ENCODE measurements at places on chromosomes 4 and X.

DNA sequence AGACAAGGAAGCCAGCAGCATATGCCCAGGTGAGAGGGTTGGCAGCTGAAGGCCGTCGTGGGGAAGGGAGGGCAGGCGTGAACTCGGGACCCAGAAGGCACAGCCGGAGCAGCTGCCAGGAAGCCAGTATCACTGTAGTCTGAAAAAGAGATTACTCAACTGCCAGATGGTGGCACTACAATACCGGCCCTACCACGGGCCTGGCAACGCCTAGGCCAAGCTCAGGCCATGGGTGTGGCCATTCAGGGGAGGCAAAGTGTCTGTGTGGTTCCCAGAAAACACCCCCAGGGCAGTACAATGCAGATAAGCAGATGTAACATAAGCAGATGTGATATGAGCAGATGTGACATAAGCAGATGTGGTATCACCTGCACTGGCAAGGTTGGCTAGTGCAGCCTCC is 236.0 kb downstream of the AFAP1 start:
- no peak for DNase-seq

- no peak for DNase-seq
These were observed 101.6 kb upstream of the OTUD4 start for GRCh38 chr4:145281951-145282350.

DNA sequence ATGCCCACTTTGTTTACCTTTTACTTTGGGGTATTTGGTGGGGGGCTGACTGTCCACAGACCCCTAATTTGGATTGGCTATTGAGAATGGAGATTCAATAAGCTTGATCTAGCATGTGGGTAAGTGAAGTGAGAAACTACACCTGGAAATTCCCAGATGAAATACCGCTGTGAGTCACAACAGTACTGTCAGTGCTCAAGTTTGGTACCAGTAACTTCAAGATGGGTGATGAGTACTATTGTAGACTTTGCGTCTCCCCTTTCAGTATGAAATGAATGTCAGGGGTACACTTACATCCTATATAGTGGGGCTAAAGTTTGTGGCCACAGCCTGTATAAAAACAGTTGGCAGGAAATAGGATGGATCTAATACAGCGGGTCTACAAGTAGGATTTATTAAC is 33.3 kb downstream of the HMGN5 start:
- DNase-seq = no peak

DNA sequence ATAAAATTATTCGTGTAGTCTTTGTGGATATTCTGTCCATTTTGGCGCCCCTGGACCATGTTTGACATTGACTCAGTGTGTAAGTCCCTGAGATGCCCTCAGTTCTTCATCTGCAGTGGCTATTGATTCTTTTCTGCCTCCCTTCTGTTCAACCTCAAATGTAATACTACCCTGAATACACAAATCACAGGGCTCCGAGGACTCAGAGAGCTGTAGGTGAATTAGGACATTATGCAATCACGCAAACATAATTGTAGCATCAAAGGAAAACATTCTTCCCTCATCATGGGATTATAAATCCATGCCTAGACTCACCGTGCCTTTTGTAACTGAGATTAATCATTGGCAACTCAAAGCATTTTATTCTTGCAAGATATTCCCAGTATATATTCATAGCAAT is 161.4 kb upstream of the PACRGL start:
- DNase-seq = no peak

DNA sequence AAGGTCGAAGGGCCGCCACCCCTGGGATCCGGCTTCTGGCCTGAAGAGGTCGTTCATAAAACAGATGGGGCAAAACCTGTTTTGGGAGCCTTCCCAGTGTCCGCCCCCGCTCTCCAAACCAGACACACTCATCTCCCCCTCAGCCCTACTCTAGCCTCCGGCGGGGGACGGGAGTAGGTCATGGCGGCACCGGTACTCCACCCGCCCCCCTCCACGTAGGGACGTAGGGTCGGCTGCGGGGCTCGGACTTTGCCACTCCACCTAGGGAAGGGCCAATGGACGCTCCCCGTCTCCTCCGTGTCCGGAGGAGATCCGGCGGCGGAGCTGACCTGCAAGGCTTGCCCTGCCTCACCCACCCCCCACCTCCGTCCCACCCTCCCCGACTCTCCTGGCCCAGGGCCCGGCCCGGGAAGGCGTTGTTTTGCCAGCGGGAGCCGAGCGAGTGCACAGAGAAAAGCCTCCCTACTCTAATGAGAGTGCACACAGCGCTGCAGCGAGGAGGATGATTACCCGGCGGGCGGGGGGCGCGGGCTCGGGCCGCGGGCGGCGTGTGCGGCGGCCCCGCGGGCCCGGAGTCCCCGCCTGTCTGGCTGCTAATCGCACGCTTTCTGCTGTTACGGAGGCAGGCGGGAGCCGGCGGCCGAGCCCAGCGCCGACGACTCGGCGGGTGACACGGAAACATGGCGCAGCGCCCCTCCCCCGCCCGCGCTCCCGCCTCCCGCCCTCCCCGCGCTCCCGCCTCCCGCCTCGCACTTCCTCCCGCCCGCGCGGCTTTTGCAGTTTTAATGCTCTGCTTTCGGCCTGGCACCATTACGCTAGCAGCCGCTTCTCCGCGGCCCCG is 8.3 kb upstream of the BCOR start:
- no peak for DNase-seq

- no peak for DNase-seq
These were observed 515.7 kb downstream of the BCOR start for GRCh38 chrX:39582091-39582490.

DNA sequence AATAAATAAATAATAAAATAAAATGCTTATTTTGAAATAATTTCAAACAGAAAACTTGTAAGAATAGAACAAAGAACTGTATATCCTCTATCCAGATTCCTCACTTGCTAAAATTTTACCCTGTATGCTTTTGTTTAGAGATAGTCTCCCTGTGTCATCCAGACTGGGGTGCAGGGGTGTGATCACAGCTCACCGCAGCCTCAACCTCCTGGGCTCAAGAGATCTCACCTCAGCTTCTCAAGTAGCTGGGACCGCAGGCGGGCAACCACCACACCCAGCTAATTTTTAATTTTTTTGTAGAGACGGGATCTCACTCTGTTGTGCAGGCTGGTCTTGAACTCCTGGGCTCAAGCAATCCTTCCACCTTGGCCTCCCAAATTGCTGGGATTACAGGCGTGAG is 17.5 kb upstream of the ARAF start:
- DNase-seq = no peak

- no peak for DNase-seq
These were observed 92.3 kb upstream of the SHOX start for GRCh38 chrX:538311-538710.

DNA sequence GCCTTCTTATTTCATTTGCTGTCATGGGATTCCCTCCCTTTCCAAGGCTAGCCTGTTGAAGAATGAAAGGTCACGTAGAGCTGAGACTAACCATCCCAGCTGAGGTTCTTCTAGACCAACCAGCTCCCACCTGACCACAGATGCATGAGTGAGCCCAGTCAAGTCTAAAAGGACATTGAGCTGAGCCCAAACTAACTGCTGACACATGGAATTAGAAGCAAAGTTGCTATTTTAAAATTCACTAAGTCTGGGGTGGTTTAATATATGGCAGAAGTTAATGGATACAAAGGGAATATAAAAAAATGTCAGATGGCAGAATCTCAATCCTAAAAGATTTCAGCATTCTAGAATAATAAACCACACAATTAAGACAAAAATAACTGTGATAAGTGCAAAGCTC is 118.9 kb upstream of the RASGEF1B start:
- no peak for DNase-seq

DNA sequence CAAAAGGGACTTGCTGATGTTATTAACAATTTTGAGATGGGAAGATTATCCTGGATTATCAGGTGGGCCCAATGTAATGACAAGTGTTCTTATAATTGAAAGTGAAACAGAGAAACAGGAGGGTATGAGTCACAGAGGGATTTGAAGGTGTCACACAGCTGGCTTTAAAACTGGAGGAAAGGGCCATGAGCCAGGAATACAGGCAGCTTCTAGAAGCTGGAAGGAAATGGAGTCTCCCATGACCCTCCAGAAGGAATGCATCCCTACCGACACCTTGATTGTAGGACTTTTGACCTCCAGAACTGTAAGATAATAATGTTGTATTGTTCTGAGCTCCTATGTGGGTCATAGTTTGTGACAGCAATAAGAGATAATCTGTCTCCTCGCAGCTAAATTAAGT is 98.0 kb upstream of the STIM2 start:
- DNase-seq = no peak

GRCh38 chr4:128337863-128338262 is 50.2 kb upstream of the PGRMC2 start:
- no peak for DNase-seq

- no peak for DNase-seq
These were observed 3.9 kb upstream of the SULT1B1 start for GRCh38 chr4:69764311-69764710.

GRCh38 chr4:177451108-177451500 is 8.9 kb upstream of the AGA start:
- DNase-seq = no peak

DNA sequence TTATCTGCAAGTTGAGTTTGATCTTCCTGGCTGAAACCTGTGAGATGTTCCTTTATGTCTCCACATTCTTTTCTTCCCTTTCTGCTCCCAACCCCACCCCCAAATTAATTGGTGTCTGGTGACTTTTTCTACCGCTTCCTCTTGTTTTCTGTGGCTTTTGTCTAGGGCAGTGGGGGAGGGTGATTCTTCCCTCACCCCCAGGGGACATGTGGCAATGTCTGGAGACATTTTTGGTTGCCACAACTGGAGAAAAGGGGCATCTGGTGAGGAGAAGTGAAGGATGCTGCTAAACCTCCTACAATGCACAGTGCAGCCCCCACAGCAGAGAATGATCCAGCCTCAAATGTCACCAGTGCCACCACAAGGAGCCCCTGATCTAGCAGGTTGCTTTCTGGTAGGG is 152.9 kb downstream of the NHS start:
- no peak for DNase-seq

- no peak for DNase-seq
These were observed 15.4 kb downstream of the TSPAN5 start for GRCh38 chr4:98642991-98643426.

GRCh38 chr4:39548425-39549067 is 21.3 kb upstream of the UGDH start:
- no peak for DNase-seq

- no peak for DNase-seq
These were observed 103.5 kb downstream of the TMA16 start for GRCh38 chr4:163598028-163598427.

DNA sequence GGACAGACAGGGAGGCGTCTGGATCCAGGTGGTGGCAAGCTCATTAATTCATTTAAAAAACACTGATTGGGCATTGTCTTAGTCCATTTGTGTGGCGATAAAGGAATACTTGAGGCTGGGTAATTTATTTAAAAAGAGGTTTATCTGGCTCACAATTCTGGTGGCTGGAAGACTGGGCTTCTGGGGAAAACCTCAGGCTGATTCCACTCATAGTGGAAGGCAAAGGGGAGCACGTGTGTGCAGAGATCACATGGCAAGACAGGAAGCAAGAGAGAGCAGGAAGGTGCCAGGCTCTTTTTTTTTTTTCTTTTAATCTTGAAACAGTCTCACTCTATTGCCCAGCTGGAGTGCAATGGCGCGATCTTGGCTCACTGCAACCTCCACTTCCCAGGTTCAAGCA is 100.2 kb upstream of the METTL14 start:
- DNase-seq = no peak

- no peak for DNase-seq
These were observed 139.5 kb upstream of the NOCT start for GRCh38 chr4:138875891-138876608.

GRCh38 chr4:42615131-42615763 is 41.7 kb downstream of the ATP8A1 start:
- no peak for DNase-seq

DNA sequence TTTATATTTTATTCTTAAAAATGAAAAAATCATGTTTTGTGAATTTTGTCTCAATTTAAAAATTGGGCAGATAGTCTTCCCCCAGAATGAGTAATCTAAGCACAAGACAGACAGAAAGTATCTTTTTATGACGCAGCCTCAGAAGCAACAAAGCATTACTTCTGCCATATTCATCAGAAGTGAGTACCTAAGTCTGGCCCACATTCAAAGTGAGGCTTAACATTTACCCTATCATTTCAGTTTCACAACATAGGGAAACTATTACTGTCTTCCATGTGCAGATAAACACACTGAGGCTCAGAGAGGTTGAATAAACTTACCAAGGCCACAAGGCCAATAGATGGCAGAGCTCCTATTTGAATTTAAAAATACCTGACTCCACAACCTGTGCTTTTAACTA is 4.4 kb upstream of the PRDX4 start:
- no peak for DNase-seq

- DNase-seq = no peak
These were observed 552 bp upstream of the AFF1 start for GRCh38 chr4:86934147-86934770.

- DNase-seq = no peak
These were observed 404.2 kb downstream of the KCNIP4 start for GRCh38 chr4:21544415-21544814.

GRCh38 chr4:81844717-81845116 is 373.0 kb upstream of the RASGEF1B start:
- DNase-seq = peak; percentile 36

DNA sequence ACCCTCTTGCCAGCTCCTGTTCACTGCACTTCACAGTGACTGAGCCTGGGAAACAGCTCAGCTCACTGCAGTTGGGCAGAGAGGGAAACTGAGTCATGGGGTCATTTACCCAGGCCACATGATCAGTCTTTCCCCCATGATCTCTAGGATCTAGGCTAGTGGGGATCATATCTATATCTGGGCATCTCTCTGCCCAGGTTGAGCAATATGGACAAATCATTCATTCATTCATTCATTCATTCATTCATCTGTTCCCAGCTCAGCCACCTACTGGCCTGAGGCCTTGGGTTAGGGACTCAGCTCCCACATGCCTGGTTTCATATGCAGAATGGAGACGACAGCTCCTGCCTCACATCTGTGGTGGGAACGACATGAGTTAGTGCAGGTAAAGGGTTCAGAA is 45.3 kb upstream of the HMX1 start:
- no peak for DNase-seq

DNA sequence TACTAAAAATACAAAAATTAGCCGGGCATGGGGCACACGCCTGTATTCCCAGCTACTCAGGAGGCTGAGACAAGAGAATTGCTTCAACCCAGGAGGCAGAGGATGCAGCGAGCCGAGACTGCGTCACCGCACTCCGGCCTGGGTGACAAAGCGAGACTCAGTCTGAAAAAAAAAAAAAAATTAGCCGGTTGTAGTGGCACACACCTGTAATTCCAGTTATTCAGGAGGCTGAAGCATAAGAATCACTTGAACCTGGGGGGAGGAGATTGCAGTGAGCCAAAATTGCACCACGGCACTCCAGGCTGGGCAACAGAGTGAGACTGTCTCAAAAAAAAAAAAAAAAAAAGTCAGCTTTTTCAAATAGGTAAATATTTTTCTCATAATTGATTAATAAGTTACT is 71.9 kb downstream of the WDFY3 start:
- no peak for DNase-seq

DNA sequence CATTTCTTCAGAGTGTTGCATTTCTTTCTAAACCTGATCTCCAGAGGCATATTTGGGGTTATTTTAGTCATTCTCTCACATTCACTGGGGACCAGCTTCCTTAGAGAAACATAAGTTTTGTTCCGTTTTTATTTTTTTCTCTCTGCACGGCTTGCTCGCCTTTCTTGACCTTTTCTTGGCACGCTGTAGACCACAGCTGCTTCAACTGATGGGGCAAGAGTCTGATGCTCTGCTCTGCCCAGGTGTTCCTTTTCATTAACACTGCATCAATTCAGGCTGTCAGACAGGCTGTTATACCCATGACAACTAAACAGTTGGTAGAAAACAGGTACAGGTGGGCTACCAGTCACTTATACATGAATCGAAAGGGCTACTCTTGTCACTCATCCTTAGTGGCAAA is 682.2 kb upstream of the DIAPH2 start:
- DNase-seq = no peak

GRCh38 chrX:42530027-42530426 is 247.9 kb downstream of the PPP1R2C start:
- DNase-seq = no peak

All from stimulated activated CD4-positive, alpha-beta T cell treated with anti-CD3 and anti-CD28 coated beads, Interleukin-1b, Interleukin-23, amount 100 ng/mL, for 1 hour (primary cell).